IPS-NIHi11 (cell line): ENCODE measurements at places on chromosomes 6 and 20.
A peak's percentile ranks its signal among the peaks of the same experiment; 100 is the strongest.

GRCh38 chr20:53699906-53700305 is 106.3 kb upstream of the ZNF217 start:
- DNase-seq = no peak

- DNase-seq = no peak
These were observed 70.4 kb downstream of the ENPP1 start for GRCh38 chr6:131877999-131878789.

- DNase-seq = no peak
These were observed 3.8 kb downstream of the SLC13A3 start for GRCh38 chr20:46647469-46647868.

- no peak for DNase-seq
These were observed 111.4 kb downstream of the FYN start for GRCh38 chr6:111761783-111762312.

- DNase-seq = no peak
These were observed 22.0 kb upstream of the RIPK1 start for GRCh38 chr6:3046295-3046694.

DNA sequence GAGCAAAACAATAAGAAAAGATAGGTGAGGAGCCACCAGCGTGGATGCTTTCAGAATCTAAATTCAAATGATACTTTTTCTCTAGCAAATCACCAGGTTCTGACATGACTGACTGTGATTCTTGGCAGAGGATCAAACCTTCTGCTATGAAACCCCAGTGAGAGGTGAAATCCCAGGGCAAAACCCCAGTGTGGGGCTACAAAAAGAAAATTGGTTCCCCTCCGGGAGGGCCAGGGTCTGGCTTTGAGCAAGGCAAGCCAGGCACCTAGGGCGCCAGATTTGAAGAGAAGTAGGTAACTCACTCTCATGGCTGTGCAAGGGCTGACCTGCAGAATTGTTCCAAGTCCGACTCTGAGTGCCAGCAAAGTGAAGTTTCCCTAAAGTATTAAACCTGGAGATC is 20.2 kb upstream of the RALGAPA2 start:
- no peak for DNase-seq

DNA sequence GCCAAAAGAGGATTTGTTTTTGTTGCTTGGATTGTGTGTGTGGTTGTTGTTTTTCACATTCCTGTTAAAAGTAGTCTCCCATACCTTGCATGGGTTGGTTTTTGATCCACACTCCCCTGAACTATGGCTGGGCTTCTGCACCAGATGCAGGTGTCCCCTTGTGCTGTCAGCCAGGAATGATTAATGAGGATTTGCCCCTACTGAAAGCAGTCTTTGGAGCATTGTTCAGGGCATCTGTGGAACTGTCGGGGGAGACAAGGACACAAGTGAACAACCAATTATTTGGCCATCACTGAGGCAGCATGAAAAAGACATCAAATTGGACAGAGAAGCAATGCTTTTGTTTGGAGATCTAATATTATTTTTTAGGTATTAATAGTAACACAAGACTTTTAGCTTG is 373.2 kb upstream of the MMS22L start:
- DNase-seq = no peak

- DNase-seq = no peak
These were observed 62.1 kb upstream of the APCDD1L start for GRCh38 chr20:58577139-58577806.

GRCh38 chr6:104704191-104704590 is 155.5 kb downstream of the HACE1 start:
- no peak for DNase-seq

- DNase-seq = no peak
These were observed 7.1 kb upstream of the FYN start for GRCh38 chr6:111880181-111880888.

DNA sequence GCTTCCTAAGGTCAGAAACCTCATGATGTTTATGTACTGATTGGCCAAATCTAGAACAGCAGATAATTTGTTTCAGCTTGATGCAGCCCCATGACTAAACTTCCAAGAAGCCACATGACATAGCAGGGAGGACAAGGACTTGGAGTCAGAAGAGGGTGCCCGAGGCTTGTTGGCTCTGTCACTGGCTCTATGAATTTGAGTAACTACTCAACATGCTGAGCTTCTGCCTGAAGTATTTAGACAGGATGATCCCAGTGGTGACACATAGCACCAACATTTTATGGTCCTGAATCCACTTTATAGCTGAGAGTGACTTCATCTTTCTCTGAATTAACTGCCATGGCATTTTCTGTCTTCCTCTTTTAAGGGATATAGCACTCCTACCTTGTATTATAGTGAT is 13.5 kb upstream of the TBX18 start:
- no peak for DNase-seq

DNA sequence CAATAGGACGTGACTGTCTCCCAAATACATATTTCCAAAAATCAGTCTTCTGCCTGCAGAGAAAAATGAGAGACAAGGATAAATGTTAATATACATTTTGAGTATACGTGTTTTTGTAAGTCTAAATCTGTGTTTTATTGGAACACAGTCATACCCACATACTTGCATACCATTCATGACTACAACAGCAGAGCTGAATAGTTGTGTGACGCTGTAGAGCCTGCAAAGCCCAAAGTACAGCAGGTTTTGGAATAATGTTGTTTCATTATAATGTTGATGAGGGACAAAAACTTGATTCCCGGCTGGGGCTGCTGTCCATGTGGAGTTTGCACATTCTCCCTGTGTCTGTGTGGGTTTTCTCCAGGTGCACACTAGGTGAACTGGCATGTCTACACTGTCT is 23.8 kb upstream of the FBXO9 start:
- DNase-seq = no peak

DNA sequence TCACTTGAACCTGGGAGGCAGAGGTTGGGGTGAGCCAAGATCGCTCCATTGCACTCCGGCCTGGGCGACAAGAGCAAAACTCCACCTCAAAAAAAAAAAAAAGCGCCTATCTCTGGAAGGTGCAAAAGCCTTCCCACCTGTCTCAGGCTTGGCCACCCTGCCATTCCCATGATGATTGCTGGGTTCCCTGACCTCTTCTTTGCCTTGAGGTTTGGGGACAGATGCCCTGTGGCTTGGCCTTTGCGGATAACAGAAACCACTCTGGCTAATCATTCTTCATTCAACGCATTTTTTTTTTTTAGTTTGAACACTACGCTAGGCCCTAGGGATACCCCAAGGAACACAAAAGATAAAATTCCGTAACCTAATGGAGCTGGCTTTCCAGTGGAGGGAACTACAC is 6.8 kb upstream of the HMGA1 start:
- no peak for DNase-seq

DNA sequence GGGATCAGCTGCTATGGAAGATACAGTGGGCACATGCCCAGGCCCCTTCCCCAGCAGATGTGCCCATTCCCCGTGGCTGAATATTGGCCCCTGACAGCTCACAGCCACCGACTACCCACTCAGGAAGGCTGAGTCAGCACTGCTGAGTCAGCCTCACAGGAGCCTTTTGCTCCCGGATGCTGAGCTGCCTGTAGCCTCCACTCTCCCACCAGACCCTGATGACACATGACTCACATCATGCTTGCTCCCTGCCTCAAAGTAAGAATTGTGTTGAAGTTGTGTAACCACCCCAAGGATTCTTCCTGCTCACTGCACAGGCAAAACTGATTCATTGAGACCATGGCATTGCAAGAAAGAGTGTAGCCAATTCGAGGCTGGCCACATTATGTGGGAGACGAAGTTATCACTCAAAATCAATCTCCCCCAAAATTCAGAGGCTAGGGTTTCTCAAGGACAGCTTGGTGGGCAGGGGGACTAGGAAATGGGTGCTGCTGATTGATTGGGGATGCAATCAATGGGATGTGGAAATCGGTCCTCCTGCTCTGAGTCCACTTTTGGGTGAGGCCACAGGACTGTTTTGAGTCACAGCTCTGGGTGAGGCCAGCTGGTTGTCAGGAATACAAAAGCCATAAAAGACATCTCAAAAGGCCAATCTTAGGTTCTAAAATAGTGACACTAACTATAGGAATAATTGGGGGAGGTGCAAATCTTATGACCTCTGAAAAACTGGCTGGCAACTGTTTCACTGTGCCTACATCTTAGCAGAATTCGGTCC is 556.6 kb upstream of the CDH4 start:
- DNase-seq = no peak

GRCh38 chr6:12929678-12930077 is 213.1 kb downstream of the PHACTR1 start:
- no peak for DNase-seq

GRCh38 chr6:48111143-48111506 is at the start of gene PTCHD4:
PTCHD4 (minus strand) TSS chr6:48111197; CDS start chr6:48068957, 42,240 bp downstream.
- peak; percentile 31 for DNase-seq

DNA sequence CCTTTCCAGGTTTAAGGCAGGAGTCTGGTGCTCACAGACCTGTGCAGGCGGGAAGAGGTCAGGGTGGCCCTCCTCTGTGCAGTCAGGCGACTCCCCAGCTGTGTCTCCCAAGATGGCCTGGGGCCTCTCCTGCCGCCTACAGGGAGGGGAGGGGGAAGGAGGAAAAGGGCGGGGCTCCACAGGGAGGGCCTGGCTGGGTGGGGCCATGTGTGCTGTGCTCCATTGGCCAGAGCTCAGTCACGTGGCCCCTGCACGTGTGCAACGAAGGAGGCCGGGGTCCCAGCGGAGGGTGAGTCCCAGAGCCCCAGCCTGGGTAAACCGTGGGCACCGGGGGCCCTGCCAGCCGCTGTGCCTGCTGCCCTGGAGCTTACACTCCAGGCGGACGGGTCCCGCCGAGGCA is 211.6 kb downstream of the ZDHHC14 start:
- peak; percentile 46 for DNase-seq

- DNase-seq = no peak
These were observed 22.7 kb downstream of the CYP24A1 start for GRCh38 chr20:54151075-54151439.

- no peak for DNase-seq
These were observed 21.4 kb downstream of the CYP24A1 start for GRCh38 chr20:54152227-54153040.

GRCh38 chr6:14216946-14217684 is 99.5 kb downstream of the CD83 start:
- no peak for DNase-seq

DNA sequence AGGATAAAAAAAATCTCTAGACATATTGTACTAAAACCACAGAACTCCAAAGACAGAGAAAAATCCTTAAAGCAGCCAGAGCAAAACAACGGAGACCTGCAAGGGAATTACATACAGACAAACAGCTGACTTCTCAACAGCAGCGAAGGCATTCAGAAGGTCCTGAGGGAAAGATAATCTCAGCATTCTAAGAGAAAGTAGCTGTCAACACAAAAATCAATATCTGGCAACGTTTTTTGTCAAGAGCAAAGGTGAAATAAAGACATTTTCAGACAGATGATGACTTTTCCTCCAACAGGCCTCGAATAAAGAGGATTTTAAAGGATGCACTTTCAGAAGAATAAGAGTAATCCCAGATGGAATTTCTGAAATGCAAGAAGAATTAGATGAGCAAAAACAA is 6.1 kb upstream of the SCGN start:
- no peak for DNase-seq

- DNase-seq = no peak
These were observed 133.2 kb downstream of the PHACTR1 start for GRCh38 chr6:12849809-12850198.

GRCh38 chr6:145138469-145139139 is 596.7 kb downstream of the EPM2A start:
- DNase-seq = no peak

DNA sequence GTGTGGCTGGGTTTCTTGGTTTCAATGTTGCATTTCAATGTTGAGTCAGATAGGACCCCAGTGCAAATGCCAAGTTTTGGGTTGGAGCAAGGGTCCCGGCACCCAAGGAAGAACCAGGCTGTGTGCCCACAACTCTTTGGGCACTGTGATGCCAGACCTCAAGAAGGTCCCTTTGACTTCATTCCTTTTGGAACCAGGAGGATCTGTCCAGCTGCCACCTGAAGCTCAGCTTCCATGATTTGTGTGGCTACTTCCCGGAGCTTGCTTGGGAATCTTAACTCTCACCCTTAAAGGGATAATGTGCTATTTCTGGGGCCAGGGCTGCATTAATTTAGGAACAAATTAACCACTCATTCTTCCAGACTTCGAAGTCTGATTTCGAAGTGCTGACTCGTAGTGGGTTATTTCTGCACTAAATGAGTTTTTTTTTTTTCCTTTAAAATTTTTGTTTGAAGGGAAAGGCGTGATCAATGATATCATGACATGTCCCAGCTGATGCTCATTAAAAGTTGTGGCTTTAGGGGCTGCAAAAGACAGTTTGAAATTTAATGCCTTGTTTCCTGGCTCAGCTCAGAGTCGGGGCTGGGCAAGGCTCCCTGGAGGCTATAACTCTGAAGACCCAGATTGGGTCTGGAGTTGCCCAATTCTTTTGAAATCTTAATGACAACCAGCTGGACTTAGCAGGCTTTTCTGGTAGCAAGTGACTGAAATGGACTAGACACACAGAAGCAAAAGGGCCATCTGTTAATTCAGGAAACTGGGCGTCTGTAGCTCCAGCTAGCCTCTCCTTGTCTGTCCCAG is 24.0 kb upstream of the PHACTR3 start:
- DNase-seq = no peak

DNA sequence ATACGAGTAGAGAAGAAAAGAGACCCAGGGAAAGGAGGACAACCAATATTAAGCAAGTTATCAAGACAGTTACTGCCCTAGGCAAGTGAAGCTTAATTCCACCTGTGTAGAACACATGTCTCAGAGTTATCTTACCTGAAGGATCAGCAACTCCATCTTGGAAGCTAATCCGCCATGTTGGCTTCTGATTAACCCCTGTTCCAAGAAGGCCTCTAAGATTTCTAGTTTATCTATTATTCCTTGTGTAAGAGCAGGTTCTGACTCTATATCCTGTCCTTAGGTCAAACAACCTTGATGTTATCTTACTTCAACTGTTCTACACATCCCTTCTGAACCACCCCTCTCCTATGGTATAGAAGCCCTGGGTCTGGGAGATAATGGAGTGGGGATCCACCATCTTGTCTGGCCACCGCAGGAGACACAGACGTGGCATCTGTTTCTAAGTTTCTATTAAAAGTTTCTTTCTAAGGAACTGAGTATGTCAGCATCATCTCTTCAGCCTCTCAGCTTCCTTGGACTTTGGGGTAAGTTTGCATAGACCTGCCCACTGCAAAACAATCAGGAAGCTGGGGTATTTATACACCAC is 27.7 kb upstream of the PTPN1 start:
- no peak for DNase-seq

- DNase-seq = no peak
These were observed 14.0 kb downstream of the POM121L2 start for GRCh38 chr6:27297857-27298730.

DNA sequence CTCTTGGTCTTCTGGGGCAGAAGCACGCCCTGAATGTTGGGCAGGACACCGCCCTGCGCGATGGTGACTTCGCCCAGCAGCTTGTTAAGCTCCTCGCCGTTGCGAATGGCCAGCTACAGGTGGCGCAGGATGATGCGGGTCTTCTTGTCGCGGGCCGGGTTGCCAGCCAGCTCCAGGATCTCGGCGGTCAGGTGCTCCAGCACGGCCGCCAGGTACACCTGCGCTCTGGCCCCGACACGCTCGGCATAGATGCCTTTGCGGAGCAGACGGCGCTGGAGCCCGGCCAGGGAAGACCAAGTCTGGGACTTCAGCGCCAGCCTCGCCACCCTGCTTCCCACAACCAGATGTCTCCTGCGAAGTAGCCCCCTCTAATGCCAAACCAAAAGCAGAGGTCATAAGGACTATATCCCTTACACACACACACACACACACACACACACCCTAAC is 8.0 kb upstream of the SLC17A3 start:
- peak; percentile 57 for DNase-seq

- DNase-seq = no peak
These were observed 2.7 kb downstream of the GABBR1 start for GRCh38 chr6:29630315-29630714.

GRCh38 chr20:24006626-24007025 is 18.0 kb upstream of the GGTLC1 start:
- DNase-seq = no peak

- DNase-seq = no peak
These were observed 11.8 kb downstream of the CPNE5 start for GRCh38 chr6:36827261-36828079.
